IPS-NIHi11 (cell line): ENCODE measurements at places on chromosomes 2 and 18.
A peak's percentile ranks its signal among the peaks of the same experiment; 100 is the strongest.

DNA sequence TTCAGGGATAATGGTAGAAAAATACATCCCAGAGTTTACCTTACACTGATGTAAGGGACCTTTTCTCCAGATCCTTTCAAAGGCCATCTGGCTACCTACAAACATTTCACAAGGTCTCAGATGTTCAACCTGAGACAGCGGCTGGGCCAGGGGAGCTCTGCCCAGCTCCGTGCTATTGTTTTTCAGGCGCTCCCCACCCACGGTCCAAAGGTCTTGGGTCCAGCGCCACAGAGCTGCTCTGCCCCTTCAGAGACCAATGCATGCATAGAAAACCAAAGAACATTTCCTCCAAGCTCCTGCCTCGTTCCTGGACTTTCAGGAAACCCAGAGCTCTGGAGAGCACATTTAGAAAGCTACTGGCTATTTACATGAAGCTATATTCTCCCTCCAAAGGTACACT, 40.3 kb downstream of the COPS8 start:
- DNase-seq = no peak

- peak; percentile 97 for DNase-seq
These were observed 102.2 kb upstream of the RAB6C start for GRCh38 chr2:129877289-129877741.

DNA sequence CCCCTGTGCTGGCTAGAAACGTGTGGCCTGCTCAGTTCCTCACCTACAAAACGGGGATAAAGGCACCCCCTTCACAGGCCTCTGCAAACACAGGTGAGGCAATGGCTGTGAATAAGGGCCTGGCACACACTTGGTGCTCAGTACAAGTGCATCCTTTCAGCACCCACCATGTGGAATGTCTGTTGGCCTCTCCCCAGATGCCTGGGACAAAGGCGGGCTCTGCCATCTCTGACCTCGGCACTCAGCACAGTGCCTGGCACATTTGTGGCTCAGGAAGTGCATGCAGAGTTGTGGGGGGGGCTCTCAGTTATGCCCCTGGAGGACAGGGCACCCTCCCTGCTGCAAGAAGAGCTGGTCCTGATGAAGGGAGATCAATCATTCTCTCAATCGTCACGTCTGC, 224.6 kb upstream of the RAB6C start:
- no peak for DNase-seq

DNA sequence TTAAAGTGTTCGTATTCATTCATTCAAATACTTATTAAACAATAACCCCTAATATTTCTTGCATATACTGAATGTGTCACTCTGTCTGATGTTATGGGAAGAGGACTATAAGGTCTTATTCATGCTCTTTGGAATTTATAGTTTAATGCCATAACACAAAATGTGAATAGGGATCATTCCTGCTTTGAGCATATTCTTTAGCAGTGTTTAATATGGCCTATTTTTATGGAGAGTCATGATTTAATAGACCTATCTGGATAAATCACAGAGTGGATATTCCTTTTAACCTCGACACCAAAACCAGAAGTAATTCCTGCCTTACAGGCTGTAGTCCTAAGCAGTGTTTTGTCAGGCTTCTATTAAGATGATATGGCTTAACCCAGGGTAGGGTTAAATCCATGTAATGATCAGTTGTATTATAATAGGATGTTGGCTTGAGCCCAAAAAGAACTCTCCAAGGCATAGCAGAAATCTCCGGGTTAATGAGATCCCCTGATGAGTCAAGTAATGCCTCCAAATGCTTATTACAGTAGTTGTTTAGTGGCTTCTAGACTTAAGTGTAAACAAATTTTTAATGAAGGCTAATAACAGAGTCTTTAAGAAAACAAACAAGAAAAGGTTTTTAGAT, 54.3 kb downstream of the GULP1 start:
- no peak for DNase-seq

GRCh38 chr2:69104261-69104660, 91.3 kb downstream of the ANTXR1 start:
- no peak for DNase-seq

- DNase-seq = no peak
These were observed 1286.2 kb downstream of the SUCLG1 start for GRCh38 chr2:83172841-83173240.

GRCh38 chr18:5998166-5998881, 103.0 kb upstream of the TMEM200C start:
- DNase-seq = no peak

GRCh38 chr2:217960351-217960750, 42.4 kb downstream of the TNS1 start:
- no peak for DNase-seq

GRCh38 chr18:3722649-3723433, 272.9 kb downstream of the TGIF1 start:
- DNase-seq = no peak

GRCh38 chr2:109217362-109218086, 88.5 kb downstream of the SH3RF3 start:
- DNase-seq = no peak

DNA sequence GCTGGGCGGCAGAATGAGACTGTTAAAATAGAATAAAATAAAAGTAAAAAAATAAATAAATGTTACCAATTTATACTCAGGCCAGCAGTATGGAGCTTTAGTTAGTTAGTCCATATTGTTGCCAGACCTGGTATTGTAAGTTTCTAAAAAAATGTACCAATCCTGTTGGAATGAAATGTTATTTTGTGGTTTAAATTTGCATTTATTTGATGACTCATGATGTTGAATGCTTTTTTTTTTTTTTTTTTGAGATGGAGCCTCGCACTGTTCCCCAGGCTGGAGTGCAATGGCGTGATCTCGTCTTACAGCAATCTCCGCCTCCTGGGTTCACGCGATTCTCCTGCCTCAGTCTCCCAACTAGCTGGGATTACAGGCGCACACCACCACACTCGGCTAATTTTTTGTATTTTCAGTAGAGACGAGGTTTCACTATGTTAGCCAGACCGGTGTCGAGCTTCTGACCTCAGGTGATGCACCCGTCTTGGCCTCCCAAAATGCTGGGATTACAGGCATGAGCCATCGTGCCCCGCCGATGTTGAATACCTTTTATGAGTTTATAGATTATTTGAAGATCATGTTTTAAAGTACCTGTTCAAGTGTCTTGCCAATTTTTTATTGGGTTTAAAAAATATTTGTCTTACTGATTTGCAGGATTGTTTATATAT, 5.7 kb upstream of the PTPRN start:
- DNase-seq = no peak

- no peak for DNase-seq
These were observed 10.0 kb downstream of the NGEF start for GRCh38 chr2:233002829-233003657.

DNA sequence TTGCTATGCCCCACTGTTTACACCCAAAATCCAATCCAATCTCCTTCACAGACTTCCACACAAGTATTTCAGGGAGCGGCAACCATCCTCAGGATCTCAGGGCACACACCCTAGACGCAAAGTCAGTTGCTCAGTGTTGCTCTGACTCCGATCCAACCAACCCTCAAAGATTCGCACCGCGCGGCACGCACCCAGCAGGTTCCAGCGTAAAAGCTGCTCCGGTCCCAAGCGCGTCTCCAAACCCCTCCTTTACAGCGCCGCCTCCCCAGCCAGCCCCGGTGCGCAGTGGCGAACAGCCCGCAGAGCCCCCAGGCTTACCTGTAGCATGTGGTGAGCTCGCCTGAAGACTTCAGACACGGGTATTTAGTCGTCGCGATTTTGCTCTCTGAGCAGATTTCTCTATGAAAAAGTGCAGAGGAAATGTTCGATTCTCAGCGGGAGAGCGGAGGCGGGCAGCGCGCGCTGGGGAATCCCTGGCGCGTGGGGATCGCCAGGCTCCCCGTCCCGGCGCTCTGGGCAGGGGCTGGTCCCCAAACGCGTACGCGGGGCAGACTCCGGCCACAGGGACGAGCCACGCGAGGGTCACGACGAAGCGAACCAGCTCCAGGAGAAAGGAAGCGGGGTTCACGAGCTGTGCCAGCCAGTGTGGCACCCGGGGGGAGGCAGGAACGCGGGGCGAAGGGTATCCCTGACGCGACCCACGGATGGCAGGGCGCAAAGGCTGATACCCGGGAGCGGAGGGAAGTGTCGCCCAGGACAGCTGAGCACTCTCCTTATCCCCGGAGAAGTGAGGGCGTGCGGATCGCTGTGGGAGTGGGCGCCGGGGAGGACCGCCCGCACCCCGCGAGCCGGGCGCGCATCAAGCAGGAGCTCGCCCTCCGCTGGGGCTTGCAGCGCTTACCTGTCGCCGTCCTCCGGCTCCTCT, 650 bp downstream of the CCBE1 start:
- DNase-seq = peak; percentile 48

DNA sequence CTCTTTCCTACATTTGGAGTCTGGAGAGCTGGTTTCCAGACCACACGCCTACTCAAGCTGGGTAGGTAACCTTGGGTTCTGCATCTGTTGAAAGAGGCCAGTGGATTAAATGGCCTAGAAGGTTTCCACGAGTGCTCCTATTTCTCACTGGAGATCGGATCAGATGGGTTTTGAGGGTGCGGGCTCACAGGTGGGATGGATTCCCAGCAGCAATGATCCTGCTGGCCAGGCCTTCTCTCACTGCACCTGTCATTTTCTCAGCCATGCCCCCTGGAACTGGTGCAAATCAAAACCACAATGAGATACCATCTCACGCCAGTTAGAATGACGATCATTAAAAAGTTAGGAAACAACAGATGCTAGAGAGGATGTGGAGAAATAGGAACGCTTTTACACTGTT, 747.5 kb upstream of the RAB6C start:
- no peak for DNase-seq

DNA sequence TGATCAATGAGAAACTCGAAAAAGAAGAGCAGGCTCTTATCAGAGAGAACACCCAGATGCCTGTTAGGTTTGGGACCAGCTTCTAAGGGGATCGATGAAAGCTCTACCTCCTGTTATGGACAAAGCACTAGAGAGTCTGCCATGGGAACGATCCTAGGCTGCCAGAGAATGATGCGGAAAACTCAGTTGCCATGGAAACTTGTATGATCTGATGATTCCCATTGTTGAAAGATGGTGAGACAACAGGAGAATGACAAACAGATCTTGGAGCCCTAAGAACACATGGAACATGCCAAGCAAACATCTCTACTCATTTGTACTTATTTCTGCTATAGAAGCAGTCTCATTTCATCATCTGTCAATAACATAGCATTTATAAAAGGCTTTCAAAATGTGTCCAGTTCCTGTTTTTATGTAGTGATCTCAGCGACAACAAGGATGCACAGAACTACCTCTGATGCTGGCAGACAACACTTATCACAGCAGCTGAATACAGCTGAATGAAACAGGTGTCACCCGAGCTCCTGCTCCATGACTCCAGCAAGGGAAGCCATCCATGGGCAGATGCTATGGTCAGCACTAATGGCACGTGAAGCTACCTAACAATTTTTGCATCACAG, 59.6 kb downstream of the NCKAP5 start:
- no peak for DNase-seq

DNA sequence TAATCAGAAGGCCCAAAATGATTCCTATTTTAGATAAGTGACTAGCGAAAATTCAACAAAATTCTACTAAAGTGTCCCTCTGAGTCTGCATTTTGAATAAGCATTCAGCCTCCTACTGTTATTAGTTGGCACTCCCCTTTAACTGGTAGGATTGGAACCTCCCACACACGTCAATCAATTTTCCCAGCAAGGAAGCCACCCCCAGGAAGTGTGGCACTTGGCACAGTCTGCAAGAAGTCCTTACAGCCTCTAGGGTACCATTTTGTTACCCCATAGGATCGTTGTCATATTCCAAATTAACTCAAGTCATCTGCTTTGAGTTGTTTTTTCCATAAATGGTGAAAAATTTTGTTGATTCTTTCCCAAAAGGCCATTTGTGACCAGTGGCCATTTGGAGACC, 33.8 kb upstream of the POU3F3 start:
- DNase-seq = no peak

GRCh38 chr18:52682260-52682659, 342.3 kb downstream of the DCC start:
- no peak for DNase-seq

- no peak for DNase-seq
These were observed 75.7 kb downstream of the TTC21B start for GRCh38 chr2:165877565-165878550.

- DNase-seq = no peak
These were observed 434.7 kb upstream of the HS6ST1 start for GRCh38 chr2:128753321-128753720.

DNA sequence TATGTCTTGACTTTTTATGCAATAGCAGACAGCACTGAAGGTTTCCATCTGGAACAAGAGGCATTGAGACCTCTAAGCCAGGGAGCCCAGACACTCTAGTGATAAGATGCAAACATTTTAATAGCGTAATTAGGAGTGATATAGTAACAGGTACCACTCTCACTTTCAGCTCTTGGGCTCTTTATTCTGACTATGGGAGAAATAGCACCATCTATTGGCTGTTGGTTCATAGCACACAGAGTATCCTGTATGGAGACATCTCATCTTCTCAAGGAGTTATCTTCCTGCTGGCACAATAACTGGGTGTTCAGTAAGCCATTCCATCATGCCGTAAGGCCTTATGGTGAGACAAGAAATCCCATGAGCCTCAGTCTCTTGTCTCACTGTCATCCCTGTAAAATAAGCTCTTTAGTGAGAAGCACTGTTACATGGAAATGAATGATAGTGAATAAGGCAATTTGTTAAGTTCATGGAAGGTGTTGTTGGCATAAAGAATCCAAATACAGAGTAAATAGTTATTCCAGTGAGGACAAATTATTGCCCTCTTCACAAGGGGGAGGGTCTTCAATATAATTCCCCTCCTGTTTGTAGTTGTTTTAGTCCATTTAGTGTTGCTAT, 48.3 kb downstream of the THUMPD2 start:
- peak; percentile 37 for DNase-seq

- DNase-seq = peak; percentile 33
These were observed 48.9 kb downstream of the COPS8 start for GRCh38 chr2:237134321-237135230.

- no peak for DNase-seq
These were observed 20.6 kb upstream of the TMEM163 start for GRCh38 chr2:134739236-134739878.

DNA sequence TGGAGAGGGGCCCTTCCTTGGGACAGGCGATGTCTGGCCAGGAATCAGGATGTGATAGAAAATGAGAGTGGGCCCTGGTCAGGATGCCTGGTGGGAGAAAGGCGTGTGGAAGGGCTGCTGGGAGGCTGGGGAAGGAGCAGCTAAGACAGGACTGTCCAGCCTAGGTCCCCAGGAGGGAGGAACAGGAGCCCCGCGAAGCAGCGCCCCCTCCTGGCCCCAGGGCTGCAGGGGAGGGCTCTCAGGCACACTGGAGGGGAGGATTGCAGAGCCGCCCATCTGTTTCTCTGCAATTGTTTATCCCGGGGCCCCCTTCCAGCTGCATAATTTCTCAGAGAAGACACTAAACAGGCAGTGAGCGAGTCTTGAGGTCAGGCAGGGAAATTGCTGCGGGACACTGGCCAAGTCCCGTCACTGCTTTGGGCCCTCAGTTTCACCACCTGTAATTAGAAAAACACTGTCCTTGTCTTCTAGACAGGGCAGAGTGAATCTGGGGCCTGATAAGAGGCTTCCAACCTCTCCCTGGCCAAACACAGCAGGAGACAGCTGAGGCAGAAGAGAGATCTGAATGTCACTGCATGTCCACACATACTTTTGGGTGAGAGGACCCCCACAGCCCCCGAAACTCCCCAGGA, 3.9 kb upstream of the NPPC start:
- DNase-seq = peak; percentile 90

GRCh38 chr2:70936979-70937811, 1.5 kb downstream of the ATP6V1B1 start:
- DNase-seq = no peak
